Activated CD4-positive, alpha-beta T cell treated with anti-CD3 and anti-CD28 coated beads, Interleukin-2, Interleukin-6, amounts not matched to agents 100 ng/mL and 50 ng/mL, durations not matched to agents 16 hours and 8 hours (primary cell): ENCODE measurements at places on chromosomes 5 and 9.

DNA sequence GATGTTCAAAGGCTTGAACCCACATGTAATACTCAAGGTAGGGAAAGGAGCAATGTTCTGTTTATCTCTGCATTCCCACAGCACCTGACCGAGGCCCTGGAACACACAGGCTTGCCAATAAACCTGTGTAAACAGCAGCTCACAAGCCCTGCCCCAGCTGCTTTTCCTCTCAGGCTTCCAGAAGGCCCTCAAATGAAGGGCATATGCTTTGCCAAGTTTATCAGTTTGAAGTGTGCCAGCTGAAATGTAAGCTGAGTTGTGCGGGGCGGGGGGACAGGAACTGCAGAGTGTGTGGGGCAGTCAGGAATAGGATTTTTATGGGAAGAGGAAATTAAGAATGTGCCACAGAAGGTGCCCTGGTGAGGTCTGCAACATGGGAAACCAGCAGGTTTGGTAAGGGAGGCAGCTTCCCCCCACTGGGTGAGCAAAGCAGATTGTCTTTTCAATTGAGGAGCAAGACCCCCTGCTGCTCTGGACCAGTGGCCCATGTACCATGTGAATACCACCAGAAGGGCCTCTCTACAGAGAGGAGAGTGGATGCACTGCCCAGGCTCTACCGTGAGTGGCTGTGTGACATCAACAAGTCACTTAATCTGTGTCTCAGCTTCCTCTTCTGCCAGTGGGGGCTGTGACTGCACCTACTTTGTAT is 194.8 kb downstream of the SPOCK1 start:
- no peak for DNase-seq

DNA sequence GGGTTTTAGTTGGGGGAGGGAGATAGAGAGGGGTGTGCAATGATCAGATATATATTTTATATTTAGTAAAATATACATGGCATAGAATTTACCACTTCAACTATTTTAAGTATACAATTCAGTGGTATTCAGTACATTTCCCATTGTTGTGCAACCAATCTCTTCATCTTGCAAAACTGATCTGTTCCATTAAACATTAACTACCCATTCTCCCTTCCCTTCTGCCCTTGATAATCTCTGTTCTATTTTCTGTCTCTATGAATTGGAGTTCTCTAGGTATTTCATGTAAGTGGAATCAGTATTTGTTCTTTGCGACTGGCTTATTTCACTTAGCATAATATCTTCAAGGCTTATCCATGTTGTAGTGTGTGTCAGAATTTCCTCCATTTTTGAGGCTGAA is 38.6 kb downstream of the TGFBI start:
- DNase-seq: no peak

DNA sequence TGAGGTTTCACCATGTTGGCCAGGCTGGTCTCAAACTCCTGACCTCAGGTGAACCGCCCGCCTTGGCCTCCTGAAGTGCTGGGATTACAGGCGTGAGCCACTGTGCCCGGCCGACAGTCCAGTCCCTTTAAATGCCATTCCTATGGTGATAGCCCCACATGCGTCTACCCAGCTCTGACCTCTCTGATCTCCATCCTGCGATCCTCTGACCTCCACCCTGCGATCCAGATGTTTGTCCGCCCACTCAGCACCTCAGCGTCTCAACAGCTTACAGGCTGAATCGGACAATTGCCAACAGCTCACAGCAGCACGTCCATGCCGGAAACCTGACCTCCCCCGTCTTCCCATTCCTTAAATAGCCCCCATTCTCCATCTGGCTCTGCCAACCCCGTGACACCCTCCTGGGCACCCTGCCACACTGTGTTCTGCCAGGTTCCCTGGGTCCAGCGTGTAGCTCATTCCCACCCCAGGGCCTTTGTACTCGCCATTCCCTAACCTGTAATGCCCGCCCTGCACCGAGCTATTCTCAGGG is 44.0 kb upstream of the RNU6ATAC start:
- no peak for DNase-seq

DNA sequence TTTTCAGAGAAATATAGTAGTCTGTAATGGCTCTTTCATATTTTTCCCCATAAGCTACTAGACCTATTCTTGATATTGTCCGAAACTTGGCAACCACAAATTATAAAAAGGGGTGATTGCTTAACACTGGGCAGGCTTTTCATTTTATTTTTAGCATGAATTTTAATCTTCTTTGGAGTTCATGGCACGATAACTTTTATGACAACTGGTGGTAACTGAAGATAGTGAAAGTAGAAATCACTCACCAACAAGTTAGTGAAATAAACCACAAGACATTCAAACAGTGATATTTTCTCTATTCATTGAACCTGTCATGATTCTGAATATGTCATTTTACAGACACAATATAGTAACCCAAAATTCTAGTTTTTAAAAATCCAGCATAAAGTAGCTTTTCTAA is 213.9 kb downstream of the PRDM9 start:
- no peak for DNase-seq

GRCh38 chr9:2764353-2764752 is 47.0 kb downstream of the KCNV2 start:
- peak; percentile 65 for DNase-seq

DNA sequence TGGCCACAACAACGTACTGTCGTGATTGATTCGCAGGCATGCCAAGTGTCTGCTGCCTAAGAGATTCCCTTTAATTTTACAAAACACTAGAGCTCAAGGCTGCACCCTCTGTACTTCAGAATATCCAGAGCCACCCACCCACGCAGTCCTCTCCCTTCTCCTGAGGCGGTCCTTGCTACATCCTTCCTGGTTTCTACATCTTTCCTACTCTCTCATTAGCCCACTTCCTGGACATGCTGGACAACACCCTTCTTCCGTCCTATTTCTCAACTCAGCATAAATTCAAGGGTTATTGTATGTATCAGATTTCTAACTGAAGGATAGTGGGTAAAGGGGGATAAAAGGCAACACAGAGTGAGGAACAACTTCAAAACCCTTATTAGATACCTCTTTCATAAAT is 148.4 kb upstream of the MAP3K1 start:
- DNase-seq: no peak

DNA sequence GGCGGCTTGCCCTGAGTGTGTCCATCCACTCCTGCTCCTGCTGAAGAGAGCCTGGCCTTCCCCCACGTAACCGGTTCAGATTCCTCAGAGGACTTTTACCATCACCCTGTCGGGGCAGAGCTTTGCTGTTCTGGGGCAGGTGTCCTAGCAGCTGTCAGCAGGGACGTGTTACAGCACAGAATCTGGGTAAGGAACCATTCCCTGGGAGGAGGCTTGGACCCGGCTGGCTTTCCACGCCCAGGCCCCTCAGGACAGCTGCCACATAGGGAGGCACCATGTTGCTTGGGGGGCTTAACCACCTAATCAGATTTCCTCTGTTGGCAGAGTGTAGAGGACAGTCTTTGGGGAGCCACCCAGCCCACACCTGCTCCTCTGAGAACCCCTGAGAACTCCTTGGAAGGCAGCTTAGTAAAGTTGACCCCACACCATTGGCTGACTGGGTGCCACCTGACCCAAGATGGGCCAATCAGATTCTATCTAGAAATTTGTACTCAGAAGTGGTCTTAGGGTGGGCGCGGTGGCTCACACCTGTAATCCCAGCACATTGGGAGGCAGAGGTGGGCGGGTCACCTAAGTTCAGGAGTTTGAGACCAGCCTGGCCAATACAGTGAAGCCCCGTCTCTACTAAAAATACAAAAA is 23.3 kb upstream of the EEIG1 start:
- no peak for DNase-seq

- no peak for DNase-seq
Observed at GRCh38 chr5:101346447-101346846, 443.4 kb upstream of the ST8SIA4 start.

- DNase-seq: no peak
Observed at GRCh38 chr5:165138236-165138635, 1632.8 kb downstream of the MAT2B start.

DNA sequence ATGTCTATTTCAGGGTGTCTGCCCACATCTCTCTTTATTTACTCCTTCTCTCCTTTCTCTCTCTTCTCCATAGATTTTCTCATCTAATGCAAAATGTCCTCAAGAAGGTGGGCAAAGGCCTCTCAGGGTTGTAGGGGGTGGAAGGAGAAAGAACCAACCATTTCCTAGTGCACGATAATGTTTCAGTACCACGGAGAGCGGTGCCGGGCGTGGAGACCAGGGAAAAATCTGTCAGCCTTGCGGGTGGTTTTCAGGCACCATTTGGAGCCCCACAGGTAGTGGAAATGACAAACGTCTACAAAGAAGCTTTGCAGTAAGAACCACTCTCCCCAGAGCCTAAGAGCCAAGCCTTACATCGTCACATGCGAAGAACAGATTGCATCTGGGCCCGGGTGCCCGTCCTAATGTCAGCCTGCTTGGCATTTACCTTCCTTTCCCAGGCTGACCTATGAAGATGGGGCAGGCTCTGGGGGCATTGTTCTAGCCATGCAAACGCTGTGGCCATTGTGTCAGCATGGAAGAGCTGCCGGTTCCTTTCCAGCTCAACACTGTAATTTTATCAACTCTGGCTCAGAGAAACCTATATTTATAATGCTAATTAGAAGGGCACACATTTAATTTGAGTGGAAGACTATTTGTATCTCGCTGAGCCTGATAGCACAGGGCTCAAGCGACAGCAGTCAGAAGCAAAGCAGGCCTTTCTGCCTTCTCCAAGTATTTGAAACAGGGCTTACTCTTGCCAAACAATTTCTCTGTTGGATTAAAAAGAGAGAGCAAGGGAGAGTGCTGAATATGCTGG is 430.1 kb upstream of the WWC1 start:
- no peak for DNase-seq

DNA sequence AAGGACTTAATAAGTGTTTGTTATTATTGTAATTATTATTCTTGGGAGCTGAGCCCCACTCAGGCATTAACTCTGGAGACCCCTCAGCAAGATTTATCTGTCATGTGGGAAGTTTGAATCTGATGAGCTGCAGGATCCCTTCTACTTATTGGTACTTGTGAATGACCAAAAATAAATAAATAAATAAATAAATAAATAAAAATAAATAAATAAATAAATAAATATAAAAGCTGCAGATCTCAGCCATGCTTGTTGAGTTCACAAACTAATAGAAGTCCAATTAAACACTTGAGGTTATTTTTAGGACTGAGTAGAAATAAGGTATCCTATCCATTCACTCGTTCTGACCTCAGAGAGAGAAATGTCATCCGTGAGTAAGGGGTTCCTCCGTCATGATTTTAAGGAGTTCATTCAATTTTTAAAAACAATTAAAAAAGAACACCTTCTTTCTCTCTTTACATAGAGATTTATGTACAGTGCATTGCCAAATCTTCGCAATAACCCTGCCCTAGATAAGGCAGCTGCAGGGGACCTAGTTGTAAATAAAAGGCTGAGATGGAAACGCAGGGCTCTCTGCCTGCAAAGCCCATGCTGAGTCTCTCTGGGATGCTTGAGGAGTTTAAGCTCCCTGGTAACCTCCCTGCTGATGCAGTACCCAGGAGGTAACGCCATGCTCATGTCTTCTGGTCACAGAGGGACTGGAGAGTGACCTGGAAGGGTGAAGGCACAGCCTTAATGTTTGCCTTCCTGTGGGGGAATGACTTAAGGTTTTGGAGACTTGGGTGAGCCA is 1.2 kb downstream of the EFCAB9 start:
- DNase-seq: no peak

GRCh38 chr5:121033334-121033733 is 569.2 kb downstream of the PRR16 start:
- DNase-seq: no peak

GRCh38 chr5:132489871-132490483 is 596 bp downstream of the IRF1 start:
- DNase-seq: peak; percentile 51

GRCh38 chr5:109660301-109660700 is 29.4 kb upstream of the MAN2A1 start:
- no peak for DNase-seq

DNA sequence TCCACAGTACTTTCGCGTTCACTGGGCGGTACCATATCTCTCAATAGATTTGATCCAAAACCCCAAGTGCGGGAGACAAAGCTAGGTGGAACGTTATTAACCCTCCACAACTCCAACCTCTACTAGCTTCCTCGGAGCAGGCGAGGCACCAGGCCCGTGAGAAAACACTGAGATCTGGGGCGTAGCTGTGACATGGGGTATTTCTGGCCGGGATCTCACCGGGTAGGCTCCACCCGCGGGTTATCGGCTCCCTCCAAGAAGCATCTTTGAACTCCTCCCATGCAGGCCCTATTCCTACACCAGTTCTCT is 350 bp upstream of the SLC25A46 start:
- DNase-seq: no peak

DNA sequence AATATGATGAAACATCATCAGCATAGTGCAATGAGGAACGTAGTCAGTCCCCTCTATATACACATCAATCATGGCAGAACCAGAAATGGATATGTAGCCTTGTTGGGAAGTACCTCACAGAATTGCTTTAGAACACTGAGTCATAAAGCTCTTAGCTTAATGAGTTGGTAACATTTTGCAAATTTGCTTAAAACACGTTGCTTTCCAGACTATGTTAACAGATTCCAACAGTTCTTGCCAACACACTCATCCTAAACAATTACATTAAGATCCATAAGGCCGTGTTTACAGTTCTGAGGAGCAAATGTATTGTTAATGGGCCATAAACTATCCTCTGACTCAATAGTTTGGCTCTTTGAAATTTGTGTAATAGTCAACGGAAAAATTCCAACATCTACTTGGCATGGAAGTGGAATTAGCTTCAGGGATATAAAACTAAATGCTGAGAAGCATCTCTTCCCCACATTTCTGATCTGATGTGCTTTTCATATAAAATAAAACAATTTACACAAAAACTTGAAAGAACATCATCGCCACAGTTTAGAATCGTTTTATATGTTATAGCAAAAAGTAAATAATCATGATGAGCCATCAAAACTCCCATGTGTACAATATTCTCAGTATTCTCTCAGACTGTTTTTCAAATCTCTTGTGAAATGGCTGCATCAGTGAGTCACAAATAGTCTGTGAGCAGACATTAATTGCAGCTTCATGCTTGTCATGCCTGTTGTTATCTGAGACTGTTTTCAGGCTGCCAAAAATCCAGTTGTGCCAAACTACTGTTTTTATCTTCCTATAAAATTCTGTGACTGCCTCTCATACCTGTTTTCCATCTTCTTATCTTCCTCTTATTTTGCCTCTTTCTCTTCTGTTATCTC is 291.9 kb downstream of the COX7C start:
- DNase-seq: no peak

DNA sequence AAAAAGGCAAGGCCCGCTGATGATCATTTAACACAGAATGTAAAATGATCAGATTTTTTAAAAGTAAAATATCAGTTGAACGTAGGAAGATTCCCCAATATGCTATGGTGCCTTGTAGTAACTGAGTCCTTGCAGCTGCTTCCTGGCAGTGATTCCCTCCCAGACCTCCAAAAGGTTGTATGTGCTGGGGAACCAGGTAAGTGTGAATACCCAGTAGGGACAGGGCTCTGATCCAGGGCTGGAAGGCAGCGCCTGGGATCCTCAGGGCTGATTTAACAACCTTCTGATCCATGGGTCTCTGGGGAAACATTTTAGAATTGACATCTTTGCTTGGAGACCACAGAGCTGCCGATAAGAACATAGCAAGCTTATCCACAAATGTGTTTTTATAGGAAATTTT is 76.7 kb upstream of the IL6ST start:
- DNase-seq: no peak
